ENCODE measurements at places on chromosomes 5 and 9.

GRCh38 chr5:94154672-94155071 lies 413.3 kb upstream of the POU5F2 start:
- DNase-seq: no peak

DNA sequence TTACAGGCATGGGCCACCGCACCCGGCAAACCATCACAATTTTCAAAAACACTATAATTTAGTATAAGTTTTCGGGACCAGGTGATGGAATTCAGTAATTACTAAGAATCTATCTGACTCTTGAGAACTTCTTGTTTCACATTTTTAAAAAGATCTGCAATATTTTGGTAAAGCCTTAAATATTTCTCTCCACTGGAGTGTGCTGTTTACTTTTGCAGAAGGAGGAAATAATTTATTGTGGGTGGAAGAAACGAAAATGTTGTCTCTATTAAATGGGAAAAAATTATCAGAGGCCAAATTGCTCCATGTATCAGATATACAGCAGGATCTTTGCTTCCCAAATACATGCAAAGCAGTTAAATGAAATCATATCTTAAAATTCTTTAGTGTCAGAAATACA lies 566.8 kb upstream of the CYLC2 start:
- no peak for DNase-seq

- no peak for DNase-seq
Measured at GRCh38 chr5:112344540-112344939, 74.5 kb downstream of the EPB41L4A start.

- no peak for DNase-seq
Measured at GRCh38 chr9:87370049-87370685, 127.5 kb upstream of the DAPK1 start.

DNA sequence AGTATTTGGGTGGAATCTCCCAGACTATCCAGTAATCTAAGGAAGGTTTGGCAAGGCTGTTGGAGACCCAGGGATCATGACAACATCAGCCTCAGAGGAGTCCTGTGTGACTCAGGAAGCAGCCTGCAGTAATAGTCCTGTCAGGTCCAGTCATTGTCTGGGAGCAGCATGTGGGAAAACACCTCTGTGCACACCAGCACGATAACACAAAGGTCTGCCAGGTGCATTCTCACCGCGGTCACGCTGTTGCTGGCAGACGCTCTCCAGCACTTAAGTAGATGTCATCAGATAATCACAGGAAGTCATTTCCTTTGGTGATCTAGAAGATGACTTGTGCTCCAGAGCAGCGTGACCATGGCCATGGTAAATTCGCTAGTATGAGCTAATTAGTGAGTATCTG lies 99.2 kb upstream of the IQGAP2 start:
- DNase-seq: peak; percentile 9

DNA sequence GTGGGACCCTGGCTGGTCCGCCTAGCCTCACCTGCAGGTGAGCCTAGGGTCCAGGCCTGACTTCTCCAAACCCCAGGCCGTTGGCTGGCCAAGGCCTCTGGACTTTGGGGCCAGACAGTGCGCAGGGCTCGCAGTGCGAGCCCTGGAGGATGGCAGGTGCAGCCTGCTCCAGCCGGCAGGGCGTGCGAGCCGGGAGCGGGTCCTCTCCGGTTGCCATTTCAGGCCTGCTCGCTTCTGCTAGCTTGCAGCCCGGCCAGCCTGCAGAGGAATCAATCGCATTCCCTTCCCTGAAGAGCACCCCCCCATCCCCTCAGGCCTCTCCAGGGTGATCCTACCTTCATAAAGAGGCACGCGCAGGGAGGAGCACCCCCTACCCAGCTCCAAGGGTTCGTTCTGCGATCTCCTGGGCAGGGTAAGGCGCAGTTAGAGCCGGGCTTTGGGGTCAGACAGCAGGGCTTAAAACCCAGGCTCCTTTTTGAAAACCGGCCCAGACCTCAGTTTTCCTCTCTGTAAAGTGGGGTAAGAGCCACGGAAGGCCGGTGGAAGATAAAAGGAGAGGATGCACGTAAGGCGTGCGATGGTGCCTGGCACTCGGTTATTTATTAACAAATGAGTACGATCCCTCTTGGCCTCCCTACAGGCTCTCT lies 6.2 kb downstream of the BARHL1 start:
- no peak for DNase-seq

DNA sequence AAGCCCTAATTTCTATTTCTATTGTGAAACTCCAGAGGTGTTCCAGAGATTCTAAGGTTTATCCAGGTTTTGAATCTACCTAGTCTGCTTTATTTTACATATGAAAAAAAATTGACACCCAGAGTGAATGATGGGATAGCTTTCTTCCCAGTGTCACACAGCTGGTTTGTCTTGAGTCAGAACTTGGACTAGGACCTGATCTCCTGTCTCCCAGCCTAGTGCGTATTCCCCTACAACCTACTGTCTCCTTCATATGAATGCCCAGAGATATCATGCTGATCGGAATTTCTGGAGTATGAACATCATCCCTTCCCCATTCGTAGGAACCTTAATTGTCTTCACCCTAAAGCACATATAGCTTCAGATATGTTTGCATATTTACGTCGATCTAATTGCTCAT lies 524.2 kb downstream of the SPATA31D1 start:
- DNase-seq: no peak

DNA sequence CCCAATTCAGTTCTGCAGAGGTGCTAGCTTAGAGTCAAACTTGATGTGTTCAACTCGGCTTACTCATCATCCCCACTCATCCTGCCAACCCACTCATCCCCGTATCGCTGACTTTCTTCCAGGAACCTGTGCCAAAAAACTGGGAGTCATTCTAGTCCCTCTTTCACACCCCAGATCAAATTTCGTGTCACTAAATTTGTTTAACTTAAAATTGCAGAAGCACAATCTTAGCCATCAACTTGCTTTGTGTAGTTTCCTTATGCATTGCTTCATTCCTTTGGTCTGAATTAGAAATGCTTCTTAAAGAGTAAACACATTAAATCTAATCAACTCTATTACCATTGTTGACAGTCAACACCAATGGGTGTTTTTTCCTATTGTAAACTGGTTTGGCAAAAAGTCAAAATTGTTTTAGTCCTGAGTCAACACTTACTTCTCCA lies 162.4 kb downstream of the TTC39B start:
- no peak for DNase-seq

- DNase-seq: no peak
Measured at GRCh38 chr9:130522233-130522808, 57.1 kb upstream of the FUBP3 start.

DNA sequence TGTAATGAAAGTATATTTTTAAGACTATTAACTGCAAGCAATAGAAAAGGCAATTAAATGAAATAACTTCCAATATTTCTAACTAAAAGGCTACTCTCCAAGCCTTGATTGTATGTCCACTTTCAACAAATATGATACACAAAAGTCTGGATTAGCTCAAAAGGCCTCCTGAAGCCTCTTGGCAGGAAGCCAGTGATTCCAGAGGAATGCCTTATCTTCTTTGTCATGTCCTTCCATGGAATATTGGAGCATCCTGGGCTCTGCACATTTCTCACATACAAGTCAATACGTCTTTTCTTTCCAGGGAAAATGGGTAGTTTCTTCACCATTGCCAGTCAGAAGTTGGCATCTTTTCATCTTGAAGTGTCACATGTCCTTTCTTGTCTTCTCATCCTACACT lies 357.8 kb downstream of the KDM4C start:
- no peak for DNase-seq

DNA sequence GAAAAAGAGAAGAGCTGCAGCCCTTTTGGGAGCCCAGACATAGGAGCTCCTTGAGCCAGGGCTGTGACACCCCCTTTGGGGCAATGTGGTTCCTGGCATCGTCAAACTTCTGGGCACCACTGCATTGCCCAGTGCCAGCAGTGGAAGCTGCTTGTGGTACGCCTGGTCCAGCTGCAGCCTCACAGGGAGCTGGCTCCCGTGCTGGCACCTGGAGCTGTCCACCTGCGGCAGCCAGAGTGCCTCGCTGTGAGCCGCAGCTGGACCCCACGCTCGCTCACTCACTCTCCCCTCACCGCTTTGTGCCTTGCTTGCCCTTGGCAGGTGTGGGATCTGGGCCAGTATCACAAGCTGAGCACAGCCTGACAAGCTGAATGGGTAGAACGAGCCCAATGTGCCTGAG lies 1150.8 kb upstream of the CDH6 start:
- DNase-seq: no peak

DNA sequence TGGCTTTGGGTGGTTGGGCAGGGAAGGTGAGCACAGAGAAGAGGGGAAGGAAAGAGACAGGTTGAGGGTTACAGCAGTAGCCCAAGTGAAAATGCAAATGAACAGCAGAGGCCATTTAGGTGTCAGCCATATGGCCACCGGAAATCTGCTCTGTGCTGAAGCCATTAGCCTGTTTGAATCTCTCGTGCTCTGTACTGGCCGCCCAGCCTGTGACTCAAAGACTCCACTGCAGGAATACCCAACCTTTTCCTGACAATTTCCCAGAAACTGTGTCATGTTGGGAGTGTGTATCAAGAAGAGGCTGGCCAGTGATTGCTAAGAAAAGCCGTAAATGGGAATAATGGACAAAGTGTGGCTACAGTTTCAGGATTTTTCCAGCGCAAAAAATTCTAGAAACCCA lies 35.9 kb upstream of the RAI14 start:
- no peak for DNase-seq

DNA sequence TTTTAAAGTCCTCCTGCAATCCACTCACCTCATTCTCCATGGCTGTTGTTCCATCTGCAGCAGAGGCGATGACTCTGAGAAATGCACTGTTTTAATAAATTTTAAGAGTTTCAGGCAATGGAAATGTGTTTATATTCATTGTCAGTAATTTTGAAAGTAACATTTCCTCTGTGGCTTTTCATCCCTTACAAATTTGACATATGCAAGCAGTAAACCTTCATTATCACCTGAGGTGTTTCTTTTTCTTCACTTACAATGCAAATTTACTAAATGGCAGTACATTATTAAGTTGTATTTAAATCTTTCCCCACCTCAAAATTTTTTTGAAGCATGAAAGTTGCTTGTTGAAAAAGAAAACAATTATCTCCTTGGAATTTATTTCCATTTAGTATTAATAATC lies 136.9 kb downstream of the DIRAS2 start:
- DNase-seq: no peak
